ENCODE measurements at places on chromosomes 6 and 20.

DNA sequence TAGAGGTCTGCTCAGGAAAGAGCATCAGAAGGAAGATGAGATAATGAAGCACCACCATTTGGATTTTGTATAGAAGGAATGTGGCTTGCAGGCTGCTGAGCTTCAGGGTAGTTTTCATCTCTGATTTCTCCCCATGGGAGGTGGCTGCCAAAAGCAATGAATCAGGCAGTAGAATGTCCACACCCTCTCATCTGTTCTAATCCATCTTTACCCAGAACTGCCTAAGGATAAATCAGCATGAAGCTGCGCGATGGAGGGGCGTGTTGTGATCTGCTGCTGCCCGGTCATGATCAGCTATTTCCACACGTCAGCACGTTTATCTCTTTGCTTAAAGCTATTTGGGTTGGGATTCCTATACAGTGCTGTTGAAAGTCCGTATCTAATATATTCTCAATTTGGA is 295.4 kb downstream of the FOXA2 start:
- DNase-seq: no peak

GRCh38 chr6:8054276-8054675 is 9.9 kb downstream of the BLOC1S5 start:
- no peak for DNase-seq

GRCh38 chr6:15365273-15365687 is 119.4 kb downstream of the JARID2 start:
- no peak for DNase-seq

DNA sequence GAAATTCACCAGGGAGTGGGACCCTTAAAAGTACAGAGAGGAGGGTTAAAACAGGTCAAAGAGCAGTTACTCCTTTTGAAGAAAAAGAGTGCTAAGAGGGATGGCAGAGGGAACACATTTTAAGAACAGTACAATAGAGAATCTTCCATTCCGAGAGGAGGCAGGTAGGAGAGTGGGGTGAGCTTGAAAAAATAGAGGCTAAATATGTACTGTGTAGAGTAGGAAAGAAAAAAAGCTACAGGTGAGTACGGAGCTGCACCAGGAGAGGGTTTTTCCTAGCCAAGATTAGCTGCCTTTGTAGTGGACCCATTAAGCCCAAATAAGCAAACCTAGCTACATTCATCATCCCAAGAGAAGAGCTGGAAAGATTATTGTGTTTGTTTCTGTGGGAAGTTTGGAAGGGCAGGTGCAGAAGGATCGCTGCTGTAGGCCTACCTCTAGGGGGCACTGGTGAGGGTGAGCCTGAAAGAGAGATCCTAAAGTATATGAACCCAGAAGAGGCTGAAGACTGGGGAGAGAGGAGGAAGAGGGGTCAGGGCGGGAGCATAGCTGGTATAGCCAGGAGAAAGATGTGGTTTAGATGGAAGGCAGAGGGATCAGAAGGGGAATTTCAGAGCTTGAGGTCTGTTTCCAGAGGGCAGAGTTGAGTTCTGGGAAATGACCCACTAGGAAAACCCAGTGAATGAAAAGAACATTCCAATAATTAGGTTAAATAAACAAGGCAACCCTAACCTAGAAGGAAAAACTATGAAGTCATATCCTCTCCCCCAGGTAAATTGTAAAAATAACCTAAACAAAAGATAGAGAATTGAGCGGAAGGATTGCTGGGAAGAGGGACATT is 50.2 kb upstream of the HINT3 start:
- DNase-seq: no peak

DNA sequence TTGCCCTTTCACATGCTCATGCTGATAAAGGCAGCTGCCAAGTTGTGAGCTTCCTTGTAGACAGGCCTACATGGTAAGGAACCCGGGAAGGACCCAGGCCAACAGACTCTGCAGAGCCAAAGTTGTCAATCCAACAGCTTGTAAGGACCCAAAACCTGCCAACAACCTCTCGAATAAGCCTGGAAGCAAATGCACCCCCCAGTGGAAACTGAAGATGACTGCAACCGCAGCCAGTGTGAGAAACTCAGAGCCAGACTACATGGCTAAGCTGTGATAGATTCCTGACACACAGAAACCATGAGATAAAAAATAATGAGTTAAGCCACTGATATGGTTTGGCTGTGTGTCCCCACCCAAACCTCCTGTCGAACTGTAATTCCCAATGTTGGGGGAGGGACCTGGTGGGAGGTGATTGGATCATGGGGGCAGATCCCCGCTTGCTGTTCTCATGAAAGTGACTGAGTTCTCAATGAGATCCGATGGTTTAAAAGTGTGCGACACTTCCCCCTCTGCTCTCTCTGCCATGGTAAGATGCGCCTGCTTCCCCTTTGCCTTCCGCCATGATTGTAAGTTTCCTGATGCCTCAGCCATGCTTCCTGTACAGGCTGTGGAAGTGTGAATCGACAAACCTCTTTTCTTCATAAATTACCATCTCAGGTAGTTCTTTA is 18.8 kb upstream of the CLPSL2 start:
- peak; percentile 78 for DNase-seq

DNA sequence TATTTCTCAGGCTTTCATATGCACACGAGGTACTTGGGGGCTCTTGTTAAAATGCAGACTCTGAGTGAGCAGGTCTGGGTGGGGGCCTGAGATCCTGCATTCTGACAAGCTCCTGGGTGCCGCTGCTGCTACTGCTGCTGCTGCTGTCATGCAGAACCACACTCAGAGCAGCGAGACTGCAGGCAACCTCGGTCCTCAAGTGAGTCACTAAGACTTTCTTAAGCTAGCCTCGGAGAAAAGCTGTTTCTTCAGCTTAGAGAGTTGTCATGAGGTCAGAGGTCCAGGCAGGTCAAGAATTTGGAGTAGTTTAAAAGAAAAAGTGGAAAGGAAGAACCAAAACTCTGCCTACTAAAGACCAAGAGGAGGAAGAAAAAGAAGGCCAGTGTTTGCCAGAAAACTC is 92.9 kb downstream of the SPTLC3 start:
- DNase-seq: no peak

- DNase-seq: no peak
Measured at GRCh38 chr20:38818113-38819065, 12.9 kb downstream of the PPP1R16B start.

DNA sequence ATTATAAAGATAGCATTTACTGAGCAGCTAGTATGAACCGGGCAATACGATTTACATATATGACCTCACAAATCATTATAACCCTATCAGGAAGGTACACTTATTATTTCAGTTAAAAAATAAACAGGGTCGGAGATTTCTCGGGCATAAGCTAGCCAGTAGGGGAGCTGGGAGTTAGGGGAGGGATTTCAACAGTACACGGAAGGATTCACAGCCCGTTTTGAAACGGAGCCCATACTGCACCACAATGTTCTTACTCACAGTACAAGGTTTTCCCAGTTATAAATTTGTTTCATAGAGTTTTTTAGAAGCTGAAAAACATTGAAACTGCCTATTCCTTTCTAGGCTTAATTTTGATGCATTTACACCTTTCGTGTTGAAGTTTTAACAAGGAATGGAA is 607.1 kb downstream of the HDGFL1 start:
- DNase-seq: no peak

DNA sequence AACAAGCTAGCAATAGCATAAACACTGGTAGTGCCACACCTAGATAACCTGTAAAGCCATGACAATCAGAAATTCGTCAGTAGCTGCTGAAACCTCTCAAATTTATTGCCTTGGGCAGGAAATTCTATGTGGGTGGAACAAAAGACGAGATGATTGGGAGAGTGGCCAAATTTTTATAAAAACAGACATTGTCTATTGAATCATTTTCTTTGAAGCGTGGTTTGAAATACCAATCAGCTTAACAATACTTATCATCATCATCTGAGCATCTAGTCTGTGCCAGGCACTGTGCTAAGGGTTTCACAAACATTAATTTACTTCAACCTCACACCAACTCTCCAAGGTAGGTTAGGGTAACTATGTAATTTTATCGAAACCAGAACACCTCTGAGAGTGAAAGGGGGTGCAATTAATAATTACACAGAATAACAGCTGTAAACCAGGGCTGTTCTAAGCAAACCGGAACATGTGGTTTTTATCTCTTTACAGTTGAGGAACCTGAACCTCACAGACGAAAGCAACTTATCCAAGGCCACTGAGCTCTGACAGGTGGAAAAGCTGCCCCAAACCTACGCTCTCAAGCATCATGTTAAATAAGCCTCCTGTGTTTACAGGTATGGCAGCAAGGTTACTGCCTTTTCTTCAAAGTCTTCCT is 43.4 kb downstream of the NHSL1 start:
- no peak for DNase-seq

GRCh38 chr6:129646642-129647041 is 63.3 kb downstream of the ARHGAP18 start:
- no peak for DNase-seq

DNA sequence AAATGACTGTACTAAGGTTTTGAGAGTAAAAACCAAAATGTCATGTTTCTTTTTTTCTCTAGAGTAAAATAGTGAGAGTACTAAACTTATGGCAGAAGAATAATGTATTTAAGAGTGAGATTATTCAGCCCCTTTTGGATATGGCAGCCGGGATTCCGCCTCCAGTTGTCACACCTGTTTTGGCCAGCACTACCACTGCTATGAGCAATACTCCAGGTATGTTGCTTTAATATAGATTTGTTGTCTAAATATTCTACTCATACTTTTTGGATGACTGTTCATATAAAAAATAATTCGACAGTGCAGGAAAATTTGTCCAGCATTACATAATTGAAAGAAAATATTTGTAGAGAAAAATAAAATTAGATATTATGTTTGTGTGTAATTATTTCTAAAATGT is 59.5 kb downstream of the SCAF8 start:
- no peak for DNase-seq

DNA sequence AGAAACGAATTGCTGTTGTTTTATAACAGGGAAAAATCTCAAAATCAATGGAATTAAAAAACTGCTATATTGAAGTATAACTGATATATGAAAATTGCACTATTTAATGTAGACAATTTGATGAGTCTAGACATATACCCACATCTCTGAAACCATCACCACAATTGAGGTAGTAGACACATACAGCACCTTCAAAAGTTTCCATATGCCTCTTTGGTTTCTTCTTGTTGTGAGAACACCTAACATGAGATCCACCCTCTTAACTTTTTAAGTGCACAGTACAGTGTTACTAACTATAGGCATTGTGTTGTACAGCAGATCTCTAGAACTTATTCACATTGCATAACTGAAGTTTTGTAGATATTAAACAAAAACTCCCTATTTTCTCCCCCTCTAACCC is 14.0 kb upstream of the SLC17A5 start:
- no peak for DNase-seq

- no peak for DNase-seq
Measured at GRCh38 chr6:27111743-27112142, 135.8 kb upstream of the PRSS16 start.

DNA sequence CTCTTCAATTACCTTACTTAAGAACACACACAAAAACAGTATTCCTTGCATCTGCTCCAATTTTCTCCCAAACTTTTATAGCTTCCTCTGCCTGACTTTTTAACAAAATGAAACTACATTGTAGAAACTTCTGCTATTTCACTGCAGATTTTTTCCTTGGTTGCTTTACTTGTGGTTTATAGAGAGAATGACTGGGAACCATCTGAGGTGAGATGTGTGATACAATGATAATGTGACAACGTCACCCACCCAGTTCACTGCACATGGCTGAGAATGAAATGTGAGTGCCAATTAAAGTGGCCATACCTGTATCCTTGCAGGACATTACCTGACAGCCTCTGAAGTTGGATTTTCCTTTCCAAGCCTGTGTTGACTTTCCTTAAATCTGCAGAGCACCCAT is 258.4 kb downstream of the CD83 start:
- no peak for DNase-seq
